ENCODE measurements at places on chromosomes 6 and 20.

- no peak for DNase-seq
Observed at GRCh38 chr6:113732384-113732966, 124.7 kb upstream of the MARCKS start.

DNA sequence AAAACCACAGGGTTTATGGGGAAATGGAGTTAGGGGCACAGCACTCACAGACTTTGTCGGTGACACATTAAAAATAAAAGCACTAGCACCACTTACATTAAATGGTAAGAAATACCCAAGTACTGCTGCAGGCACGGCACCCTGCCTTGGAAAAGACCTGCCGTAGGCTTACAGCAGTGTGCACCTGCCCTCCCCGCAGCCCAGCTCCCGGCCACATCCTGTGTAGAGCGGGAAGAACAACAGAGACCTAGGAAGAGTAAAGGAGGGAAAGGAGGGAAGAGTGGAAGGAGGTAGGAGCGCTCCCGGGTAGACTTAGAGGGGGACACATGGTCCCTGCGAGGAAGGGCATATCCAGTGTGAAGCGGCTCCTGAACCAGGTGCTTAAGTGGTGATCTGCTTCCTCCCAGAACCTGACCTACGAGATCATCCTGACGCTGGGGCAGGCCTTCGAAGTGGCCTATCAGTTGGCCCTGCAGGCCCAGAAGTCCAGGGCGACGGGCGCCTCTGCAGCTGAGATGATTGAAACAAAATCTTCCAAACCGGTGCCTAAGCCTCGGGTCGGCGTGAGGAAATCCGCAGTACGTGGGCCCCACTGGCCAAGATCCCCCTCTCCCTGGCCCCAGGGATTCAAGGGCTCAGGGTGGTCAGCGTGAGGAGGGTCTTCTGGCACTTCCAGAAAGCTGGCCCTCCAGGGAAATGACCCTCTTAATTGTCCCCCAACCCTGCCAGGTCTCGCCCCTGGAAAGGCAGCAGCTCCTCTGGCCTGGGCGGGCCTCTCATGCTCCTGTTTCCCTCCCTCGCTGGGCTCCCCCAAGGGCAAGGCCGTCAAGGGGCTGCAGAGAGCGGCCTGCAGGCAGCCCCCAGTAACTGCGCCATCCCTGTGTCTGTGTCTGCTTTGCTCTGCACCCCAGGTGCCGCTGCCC, 55.5 kb downstream of the TCP11 start:
- DNase-seq: no peak

- DNase-seq: no peak
Observed at GRCh38 chr6:84222426-84222825, 5.0 kb downstream of the CEP162 start.

DNA sequence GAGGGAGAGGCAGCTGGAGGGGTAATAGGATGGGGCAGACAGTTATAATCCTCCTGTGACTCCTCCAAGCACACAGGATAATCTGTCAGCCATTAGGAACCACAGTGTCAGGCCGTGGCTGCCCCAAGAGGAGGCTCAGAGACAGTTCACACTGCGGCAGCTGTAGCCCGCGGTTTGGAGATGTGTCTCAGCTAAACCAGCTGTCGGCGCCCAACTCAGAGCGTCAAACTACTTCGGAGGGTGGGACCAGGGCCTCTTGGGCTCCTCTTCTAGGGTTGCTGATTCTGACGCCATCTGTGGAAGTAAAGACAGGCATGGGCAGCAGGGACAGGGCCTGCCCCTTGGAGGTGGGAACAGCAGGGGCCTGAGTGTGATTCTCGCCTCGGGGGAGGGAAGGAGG, 309.8 kb downstream of the CDC5L start:
- peak; percentile 15 for DNase-seq

DNA sequence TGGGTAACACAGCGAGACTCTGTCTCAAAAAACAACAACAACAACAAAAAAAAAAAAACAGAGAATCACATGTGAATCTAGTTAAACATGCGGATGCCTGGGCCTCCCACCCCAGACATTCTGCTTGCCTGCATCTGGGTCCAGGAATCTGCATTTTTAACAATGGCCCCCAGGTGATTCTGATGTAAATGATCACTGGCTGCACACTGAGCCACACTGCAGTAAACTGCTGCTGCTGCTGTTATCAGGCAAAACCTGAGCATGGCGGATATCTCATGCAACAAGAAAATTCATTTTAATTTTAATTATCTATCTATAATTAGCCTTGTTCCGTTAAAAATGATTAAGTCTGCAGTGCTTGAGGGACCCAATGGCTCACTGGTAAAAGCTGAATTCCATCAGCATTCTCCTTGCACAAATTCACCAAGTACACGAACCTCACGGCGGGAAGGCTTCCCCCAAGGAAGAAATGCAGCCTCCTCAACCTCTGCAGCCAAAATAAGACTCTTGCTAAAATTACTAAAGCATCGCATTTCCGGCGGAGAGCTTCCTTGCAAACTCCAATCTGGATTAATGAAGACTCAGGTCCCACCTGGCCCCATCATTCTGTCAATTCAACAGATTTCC, 81.6 kb upstream of the SNX9 start:
- no peak for DNase-seq

- DNase-seq: no peak
Observed at GRCh38 chr6:102623201-102623600, 1229.7 kb downstream of the GRIK2 start.

DNA sequence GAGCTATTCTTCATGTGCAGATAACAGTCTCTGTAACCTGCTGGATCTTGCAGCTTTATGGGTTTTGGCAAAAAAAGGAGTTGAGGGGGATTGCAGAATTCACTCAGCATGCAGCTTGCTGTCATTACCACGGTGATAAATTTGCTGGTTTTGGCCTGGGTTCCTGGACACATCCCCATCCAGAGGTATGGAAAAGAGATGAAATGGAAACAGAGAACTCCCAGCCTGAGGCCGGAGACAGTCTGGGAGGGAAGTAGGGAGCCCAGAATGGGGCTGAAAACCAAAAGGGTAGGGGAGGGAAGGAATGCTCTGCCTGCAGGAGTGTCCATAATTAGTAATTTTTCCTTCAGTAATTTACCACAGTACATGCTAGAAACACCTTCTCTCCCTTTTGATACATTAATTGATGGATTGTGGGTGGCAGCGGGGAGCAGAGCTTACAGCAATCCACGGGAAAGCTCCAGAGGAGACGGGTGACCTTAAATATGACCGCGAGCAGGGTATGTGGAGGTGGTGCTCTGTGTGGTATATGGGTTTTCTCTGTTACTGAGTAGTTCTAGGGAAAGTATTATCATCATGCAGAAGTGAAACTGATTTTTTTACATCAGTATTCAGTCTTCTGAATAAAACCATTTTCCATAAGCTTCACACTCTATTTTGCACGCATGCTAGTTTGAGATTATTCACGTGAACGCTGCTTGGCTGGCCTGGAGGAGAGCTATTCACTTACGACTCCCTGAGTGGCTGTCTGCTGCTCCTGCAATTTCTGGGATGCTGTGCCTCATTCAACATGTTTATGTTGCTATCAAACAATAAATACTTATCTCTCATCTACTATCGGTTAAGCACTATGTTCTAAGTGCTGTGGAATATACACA, 66.3 kb upstream of the KCNK16 start:
- no peak for DNase-seq

GRCh38 chr6:148868901-148869300, 122.1 kb downstream of the UST start:
- DNase-seq: no peak

DNA sequence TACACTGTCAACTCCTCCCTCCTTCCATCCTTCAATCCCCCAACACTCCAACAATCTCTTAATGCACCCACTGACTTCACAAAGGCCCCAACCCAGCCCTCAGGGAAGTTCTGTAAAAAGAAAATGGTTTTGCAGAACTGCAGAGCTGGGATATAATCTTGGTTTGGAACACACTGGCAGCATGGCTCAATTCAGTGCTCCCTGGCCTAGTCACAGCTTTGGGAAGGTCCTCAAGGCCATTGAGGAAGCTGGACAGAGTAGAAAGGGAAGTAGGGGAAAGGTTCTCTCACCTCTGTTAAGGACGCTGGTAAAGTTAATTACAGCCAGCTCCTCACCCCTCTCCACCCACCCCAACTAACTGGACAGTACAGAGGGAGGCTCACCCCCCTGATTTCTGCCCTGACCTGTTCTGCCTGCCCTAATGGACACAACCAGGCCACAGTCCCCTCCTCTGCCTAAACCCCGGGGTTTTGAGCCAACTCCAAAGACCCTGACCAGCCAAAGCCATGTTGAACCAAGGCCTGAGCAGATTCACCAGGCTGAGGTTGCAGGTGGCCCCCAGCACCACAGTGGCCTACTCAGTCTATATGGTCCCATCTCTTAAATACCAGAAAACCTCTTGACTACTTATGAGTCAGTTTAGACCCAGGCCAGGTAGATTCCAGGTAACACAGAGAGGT, 49.2 kb downstream of the MAFB start:
- DNase-seq: no peak

- no peak for DNase-seq
Observed at GRCh38 chr20:4383961-4384360, 337.7 kb upstream of the PRND start.

- no peak for DNase-seq
Observed at GRCh38 chr6:6058054-6058444, 51.3 kb upstream of the NRN1 start.

DNA sequence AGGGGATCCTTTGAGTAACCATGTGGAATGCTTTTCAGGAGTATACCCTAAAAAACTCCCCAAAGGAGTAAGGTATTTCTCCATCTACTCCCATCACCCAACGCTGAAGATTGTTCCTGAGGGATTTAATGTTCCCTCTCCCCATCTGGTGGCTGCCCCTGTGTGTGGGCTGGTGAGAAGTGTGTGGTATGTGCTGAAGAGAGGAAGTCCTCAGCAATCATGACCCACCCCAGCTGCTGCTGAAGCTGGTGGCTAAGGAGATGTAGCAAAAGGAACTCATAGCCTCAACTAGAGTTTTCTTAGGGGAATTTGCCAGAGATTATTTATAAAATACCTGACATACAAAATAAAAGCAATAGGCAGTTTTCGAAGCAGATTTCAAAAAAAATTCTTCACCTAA, 114.3 kb upstream of the JAG1 start:
- DNase-seq: no peak

DNA sequence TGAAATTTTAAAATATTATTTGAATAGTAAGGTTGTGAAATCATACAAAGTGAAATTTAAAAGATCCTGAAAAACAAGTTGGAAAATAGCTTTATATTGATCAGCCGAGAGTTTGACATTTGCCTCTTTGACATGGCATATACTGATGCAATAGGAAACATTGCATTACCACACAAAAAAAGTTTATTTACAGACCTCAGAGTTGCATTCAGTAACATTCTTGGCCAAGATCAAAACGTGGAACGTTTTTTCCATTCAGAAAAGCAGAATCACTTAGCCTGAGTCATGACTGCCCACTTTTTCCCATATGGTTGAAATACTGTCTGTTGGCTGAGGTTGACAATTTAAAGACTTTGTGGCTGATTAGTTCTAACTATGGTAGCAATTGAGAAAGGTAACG, 55.1 kb upstream of the BACH2 start:
- DNase-seq: no peak
